Neural crest cell (in vitro differentiated cells): ENCODE measurements at places on chromosomes 3 and 15.

DNA sequence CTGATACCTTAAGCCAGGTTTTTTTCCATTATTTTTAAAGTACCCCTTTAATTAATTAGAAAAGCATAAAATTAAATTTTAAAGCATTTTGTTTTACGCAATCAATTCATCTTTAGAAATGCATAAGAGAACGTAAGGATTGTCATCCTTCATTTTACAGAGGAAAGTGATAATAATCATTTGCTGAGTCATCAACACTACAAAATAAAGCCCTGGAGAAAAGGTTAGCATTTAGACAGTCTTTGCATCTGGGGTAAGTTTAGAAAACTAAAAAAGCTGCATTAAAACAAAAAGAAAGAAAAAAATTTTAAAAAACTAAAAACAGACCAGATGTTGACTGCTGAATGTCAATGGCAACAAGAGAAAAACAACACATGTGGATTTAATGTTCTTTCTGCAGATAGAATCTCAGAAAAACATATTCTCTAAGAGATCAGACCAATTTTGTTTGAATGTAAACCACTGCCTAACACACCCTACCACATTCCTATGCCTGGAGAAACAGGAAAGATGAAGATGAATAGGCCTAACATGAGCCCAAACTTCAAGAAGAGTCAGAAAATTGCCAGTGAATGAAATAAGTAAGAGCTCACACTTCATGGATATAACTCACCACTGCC, 59.9 kb downstream of the SUCNR1 start:
- DNase-seq, result no peak

- DNase-seq, result no peak
These were observed 365 bp upstream of the PDCD6IP start for GRCh38 chr3:33798113-33798417.

GRCh38 chr3:170914690-170915089, 6.3 kb upstream of the EIF5A2 start:
- DNase-seq, result no peak

DNA sequence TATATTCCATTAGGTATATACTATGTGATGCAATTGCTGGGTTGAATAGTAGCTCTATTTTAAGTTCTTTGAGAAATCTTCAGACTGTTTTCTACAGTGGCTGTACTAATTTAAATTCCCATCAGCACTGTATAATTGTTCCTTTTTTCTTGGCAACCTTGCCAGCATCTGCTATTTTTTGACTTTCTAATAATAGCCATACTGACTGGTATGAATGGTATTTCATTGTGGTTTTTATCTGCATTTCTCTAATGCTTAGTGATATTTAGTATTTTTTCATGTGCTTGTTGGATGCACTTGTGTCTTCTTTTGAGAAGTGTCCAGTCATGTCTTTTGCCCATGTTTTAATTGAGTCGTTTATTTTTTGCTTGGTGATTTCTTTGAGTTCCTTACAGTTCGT, 145.1 kb upstream of the PLSCR5 start:
- no peak for DNase-seq

GRCh38 chr3:183572935-183573334, 17.4 kb upstream of the KLHL6 start:
- DNase-seq, result no peak

- DNase-seq, result no peak
These were observed 3.2 kb downstream of the AP2M1 start for GRCh38 chr3:184177767-184178306.

GRCh38 chr3:146187334-146187950, 26.5 kb upstream of the PLOD2 start:
- peak; percentile 18 for DNase-seq
